ENCODE measurements at places on chromosomes 13 and 19. TPM values are rescaled to one million over a fixed set of nuclear protein-coding genes. Genes with fewer than 3 reads are reported as not detected.

DNA sequence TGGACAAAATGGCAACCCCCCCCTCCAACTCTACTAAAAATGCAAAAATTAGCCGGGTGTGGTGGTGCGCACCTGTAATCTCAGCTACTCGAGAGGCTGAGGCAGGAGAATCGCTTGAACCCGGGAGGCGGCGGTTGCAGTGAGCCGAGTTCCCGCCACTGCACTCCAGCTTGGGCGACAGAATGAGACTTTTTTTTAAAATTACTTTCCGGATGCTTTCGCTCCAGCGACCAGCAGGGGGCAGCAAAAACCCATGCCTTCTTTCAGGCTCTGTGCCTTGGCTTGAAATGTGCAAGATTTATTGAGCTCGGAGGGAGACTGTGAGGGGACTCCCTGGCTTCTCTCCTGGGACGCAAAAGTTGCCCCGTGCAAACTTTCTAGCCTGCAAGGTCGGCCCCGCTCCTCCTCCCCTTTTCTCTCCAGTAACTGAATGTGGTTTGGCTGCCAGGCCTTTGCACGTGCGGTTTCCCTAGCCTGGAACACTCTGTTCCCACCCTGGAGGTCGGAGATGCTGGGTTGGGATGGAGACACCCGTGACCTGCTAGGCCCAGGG, 61.4 kb upstream of the NFIC start:
- DNase-seq: peak; percentile 77

GRCh38 chr19:13024951-13025697, 29.8 kb downstream of the NFIX start:
- peak; percentile 66 for DNase-seq

GRCh38 chr19:52945652-52946321, 16.9 kb downstream of the ZNF816 start:
- DNase-seq: no peak

NAPA gene
- total RNA-seq: 75.1 TPM

DNA sequence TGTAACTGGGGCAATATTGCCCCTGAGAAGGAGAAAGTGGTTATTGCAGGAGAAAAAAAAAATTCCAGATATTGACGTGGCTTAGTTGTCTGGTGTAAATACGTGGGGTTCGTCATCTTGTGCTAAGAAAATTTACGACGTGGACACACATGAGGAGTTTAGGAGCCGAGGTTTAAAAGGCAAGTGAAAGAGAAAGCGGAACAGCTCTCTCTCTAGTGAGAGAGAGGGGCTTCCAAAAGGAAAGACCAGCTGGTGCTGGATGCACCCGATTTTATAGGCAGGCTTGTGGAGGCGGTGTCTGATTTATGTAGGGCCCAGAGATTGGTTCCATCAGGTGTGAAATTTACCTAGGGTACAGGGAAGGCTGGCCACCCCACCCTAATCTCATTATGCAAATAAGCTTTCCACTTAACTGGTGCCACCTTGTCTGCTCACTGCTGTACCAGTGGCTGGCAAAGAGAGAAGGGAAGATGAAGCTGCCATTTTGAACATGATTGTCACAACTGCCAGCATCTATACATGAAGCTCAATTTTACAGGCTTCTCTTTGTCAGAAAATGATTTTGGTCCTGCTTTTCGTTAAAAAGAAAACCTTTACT, 845.1 kb downstream of the DACH1 start:
- DNase-seq: no peak

DNA sequence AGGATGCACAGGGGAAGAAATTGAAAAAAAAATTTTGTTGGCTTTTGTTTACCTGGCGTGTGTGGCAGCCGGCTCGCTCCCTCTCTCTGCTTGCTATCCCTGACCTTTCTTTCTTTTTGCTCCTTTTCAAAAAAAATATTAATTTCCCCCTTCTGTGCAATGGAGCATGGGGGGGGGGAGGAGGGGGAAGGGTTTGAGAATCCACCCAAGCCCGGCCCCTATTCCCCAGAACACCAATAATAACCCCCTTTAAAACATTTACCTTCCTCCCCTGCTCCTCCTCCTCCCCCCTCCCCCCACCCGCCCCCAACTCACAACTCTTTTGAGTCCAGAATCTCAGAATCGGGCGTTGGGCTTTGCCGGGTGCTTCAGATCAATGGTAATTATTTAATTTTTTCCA, 28.4 kb downstream of the NFIX start:
- peak; percentile 28 for DNase-seq

GRCh38 chr19:48398375-48399235, 5.1 kb downstream of the GRIN2D start:
- peak; percentile 68 for DNase-seq

DNA sequence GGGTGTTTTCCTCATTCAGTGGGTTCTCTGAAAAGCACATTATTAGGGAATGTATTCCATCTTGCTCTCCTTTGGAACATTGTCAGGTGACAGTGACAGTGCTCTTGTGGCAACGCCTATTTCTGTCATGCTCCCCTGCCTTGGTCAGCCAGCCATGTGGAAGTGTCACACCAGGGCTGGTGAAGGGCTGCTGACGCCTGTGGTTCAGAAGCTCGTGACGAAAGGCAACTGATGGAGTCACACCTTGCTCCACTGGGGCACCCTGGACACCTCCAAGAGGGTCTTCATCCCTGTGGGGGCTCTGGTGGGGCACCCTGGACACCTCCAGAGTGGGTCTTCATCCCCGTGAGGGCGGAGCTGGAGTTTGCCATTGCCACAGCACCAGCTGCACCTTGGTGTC, 68.9 kb upstream of the GPR183 start:
- no peak for DNase-seq

GRCh38 chr13:98549728-98550317, 27.1 kb downstream of the STK24 start:
- no peak for DNase-seq

KIR3DL2 gene
- total RNA-seq: not detected

GRCh38 chr19:28289295-28290063, 923.5 kb downstream of the UQCRFS1 start:
- DNase-seq: no peak

GRCh38 chr13:58978331-58978730, 1185.4 kb downstream of the DIAPH3 start:
- DNase-seq: no peak

ZNF418 gene
- 0.04 TPM for total RNA-seq

CACNG6 gene
- total RNA-seq: 1.8 TPM

FBXL12 gene
- 31.4 TPM for total RNA-seq

OR7A10 gene
- not detected for total RNA-seq

- no peak for DNase-seq
These were observed 1574.4 kb upstream of the PRR20A start for GRCh38 chr13:55566334-55566733.
